Right lobe of liver (tissue), 6 donors: ENCODE measurements at places on chromosomes 1 and 21.

- H3K27me3 ChIP-seq, result no peaks in the 10 kb centered on the region
- DNase-seq, result no peak
- no peak overlapping the region for H3K27ac ChIP-seq
- H3K4me3 ChIP-seq, result no peak overlapping the region
- H3K4me1 ChIP-seq, result no peaks in the 10 kb centered on the region
- H3K36me3 ChIP-seq, result no peaks in the 10 kb centered on the region
Observed at GRCh38 chr1:91669584-91670350, 169.1 kb downstream of the CDC7 start.

GRCh38 chr1:39158327-39159086 is 46.0 kb upstream of the MACF1 start:
- H3K4me1 ChIP-seq, result peaks cover 52% of the 10 kb centered on the region
- H3K36me3 ChIP-seq, result no peaks in the 10 kb centered on the region
- peak overlapping the region; percentile 90 for H3K27ac ChIP-seq
- H3K4me3 ChIP-seq, result peak overlapping the region; percentile 52
- peak; percentile 64 for DNase-seq
- no peaks in the 10 kb centered on the region for H3K27me3 ChIP-seq

- no peak for DNase-seq
- H3K4me3 ChIP-seq, result no peak overlapping the region
- H3K36me3 ChIP-seq, result no peaks in the 10 kb centered on the region
- no peak overlapping the region for H3K27ac ChIP-seq
- no peaks in the 10 kb centered on the region for H3K4me1 ChIP-seq
- no peaks in the 10 kb centered on the region for H3K27me3 ChIP-seq
Observed at GRCh38 chr1:108551137-108551862, 8.6 kb upstream of the EEIG2 start.

DNA sequence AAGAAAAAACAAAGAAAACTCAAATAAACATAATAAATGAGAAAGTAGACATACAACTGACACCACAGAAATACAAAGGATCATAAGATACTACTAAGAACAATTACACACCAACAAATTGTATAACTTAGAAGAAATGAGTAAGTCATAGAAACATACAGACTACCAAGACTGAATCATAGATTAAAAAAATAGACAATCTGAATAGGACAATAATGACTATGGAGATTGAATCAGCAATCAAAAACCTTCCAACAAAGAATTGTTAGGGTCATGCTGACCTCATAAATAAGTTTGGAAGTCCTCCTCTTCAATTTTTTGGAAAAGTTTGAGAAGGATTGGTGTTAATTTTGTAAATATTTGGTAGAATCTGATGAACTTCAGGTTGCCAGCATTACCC is 159.0 kb downstream of the PTBP2 start:
- H3K36me3 ChIP-seq, result no peaks in the 10 kb centered on the region
- no peak for DNase-seq

GRCh38 chr1:25451908-25452307 is 21.2 kb downstream of the MACO1 start:
- no peak overlapping the region for H3K4me3 ChIP-seq
- no peak overlapping the region for H3K27ac ChIP-seq
- H3K36me3 ChIP-seq, result no peaks in the 10 kb centered on the region

- no peak overlapping the region for H3K27ac ChIP-seq
- no peaks in the 10 kb centered on the region for H3K4me1 ChIP-seq
- no peaks in the 10 kb centered on the region for H3K36me3 ChIP-seq
- DNase-seq, result no peak
- H3K4me3 ChIP-seq, result no peak overlapping the region
- H3K27me3 ChIP-seq, result no peaks in the 10 kb centered on the region
Observed at GRCh38 chr1:50620680-50621329, 197.6 kb upstream of the DMRTA2 start.

GRCh38 chr1:21955501-21956281 is 18.6 kb upstream of the HSPG2 start:
- H3K27ac ChIP-seq, result no peak overlapping the region
- peak; percentile 45 for DNase-seq
- H3K36me3 ChIP-seq, result no peaks in the 10 kb centered on the region
- H3K27me3 ChIP-seq, result no peaks in the 10 kb centered on the region
- H3K4me3 ChIP-seq, result no peak overlapping the region

- no peaks in the 10 kb centered on the region for H3K36me3 ChIP-seq
- H3K27me3 ChIP-seq, result no peaks in the 10 kb centered on the region
- H3K27ac ChIP-seq, result no peak overlapping the region
Observed at GRCh38 chr1:211695135-211695816, 19.9 kb upstream of the NEK2 start.

DNA sequence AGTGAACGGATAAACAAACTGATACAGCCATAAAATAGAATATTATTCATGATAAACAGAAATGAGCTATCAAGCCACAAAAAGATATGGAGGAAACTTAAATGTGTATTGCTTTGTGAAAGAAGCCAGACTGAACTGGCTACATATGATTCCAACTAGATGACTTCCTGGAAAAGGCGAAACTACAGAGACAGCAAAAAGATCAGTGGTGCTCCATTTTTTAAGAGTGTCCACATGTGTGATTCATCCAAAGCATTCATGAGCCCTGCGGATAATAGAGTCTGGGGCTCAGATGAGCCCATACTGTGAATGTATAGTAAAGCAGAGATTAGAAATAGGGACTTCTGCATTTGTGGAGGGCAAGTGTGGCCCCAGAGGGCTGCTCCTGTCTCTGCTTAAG is 7.8 kb upstream of the TMEM222 start:
- no peak for DNase-seq
- H3K36me3 ChIP-seq, result no peaks in the 10 kb centered on the region
- no peaks in the 10 kb centered on the region for H3K27me3 ChIP-seq
- H3K27ac ChIP-seq, result no peak overlapping the region
- no peaks in the 10 kb centered on the region for H3K4me1 ChIP-seq
